NCI-H187 (cell line): ENCODE measurements at places on chromosomes 4 and X.

- DNase-seq: no peak
These were observed 510.6 kb upstream of the BOD1L1 start for GRCh38 chr4:14138106-14138505.

GRCh38 chrX:33175201-33175600, 36.1 kb downstream of the DMD start:
- no peak for DNase-seq

DNA sequence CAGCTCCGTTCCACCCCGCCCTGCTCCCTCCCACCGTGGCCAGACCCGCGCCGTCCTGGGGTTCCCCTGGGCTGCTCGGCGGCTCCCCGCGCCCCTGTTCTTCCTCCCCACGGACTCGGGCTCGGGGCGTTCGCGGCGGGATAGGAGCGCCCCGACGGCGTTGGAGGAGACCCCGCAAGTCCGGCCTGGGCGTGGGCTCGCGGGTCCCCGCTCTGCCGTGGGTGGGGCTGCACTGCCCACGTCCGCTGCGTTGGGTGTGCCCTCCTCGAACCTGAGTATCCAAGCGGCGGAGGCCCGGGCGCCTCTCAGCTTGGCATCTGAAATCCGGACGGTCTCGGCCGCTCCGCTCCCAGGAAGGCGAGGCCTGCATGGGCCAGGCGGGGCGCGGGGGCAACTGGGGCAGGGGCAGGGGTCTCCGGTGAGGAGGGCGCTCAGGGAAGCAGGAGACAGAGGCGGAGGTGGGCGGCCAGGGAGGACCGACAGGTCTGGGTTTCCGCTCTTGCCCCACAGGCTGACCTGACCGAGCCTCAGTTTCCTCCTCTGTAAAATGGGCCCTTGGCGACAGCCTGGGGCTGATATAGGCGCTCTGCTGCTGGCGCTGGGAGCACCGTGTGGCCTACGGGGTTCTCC, 12.0 kb upstream of the NAT8L start:
- DNase-seq: no peak

DNA sequence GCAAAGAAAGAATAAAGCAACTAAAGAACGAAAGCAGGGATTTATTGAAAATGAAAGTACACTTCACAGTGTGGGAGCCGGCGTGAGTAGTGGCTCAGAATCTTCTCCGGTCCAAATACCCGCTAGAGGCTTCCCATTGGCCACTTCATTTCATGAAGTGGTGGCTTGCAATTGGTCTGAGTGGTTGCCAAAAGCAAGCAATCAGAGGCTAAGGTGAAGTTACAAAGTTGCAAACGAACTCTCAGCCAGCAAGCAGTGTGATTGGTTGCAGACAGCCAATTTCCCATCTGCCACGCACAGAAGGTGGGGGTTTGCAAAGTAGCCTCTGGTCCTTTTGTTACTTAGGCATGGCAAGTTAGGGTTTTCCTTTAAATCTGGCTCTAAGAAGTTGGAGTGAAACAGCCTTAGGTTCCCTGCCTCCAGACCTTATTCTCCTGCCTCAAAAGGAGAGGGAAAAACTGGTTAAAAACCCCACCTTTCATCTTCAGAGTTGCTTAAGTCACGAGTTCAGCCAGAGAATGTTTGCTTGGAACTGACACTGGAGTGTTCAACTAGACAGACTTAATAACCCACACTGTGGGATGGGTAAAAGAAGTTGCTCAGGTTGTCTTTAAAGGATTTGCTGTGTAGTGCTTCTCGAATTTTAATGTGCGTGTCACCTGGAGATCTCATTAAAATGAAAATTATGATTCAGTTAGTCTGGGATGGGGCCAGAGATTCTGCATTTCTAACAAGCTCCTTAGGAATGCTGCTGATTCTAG, 6.9 kb upstream of the CLOCK start:
- no peak for DNase-seq

DNA sequence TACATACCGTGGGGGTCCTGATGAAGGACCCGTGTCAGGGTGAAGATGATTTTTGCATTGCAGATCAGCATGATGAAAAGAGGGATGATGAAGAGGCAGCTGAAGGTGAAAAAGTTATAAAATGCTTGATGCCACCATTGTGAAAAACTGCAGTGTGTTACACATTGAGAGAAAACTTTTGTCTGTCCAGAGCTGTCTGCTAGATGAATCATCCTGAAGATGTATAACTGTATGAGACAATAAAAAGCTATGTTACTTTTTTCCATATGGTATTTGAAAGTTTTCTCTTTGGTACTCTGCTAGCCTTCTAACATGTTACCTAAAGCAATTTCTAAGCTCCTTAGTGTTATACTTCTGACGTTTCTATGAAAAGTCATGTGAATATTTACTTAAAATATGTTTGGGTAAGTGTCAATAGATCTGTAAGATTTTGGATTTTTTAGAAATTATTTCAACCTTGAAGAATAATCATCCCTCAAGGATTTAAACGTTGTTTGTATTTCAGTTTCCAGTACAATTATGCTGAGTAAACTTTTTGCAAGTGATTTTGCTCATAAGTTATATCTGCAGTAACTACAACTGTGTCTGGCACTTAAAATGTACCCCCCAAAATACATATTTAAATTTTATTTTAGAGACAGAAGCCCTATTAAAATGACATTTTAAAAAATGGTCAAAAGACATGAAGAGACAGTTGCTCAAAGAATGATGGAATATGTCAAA, 9.5 kb downstream of the GNRHR start:
- no peak for DNase-seq

DNA sequence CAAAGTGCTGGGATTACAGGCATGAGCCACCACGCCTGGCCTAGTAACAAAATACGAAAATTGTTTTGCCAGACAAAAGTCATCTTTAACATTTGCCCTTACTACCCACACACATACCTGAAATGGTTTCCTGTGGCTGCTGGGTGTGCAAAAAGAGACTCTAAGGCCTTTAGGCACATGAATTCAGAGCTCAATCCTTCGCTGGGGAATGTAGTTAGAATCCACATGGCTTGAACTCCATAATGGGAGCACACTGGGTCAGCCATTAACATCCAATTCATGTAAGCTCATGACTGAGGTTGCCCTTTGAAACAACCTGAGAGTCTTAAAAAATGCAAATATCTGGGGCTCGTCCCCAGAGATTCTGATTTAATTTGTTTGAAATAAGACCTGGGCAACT, 87.8 kb downstream of the HPGD start:
- DNase-seq: no peak

GRCh38 chr4:184028561-184029374, 123.7 kb downstream of the STOX2 start:
- DNase-seq: no peak

GRCh38 chr4:17092736-17093437, 194.4 kb upstream of the LDB2 start:
- DNase-seq: no peak
